ENCODE measurements at places on chromosomes 6 and 20.

GRCh38 chr6:155880900-155881299, 425.3 kb upstream of the NOX3 start:
- DNase-seq: no peak

- DNase-seq: peak; percentile 23
Measured at GRCh38 chr20:42923348-42923918, 266.3 kb downstream of the PTPRT start.

DNA sequence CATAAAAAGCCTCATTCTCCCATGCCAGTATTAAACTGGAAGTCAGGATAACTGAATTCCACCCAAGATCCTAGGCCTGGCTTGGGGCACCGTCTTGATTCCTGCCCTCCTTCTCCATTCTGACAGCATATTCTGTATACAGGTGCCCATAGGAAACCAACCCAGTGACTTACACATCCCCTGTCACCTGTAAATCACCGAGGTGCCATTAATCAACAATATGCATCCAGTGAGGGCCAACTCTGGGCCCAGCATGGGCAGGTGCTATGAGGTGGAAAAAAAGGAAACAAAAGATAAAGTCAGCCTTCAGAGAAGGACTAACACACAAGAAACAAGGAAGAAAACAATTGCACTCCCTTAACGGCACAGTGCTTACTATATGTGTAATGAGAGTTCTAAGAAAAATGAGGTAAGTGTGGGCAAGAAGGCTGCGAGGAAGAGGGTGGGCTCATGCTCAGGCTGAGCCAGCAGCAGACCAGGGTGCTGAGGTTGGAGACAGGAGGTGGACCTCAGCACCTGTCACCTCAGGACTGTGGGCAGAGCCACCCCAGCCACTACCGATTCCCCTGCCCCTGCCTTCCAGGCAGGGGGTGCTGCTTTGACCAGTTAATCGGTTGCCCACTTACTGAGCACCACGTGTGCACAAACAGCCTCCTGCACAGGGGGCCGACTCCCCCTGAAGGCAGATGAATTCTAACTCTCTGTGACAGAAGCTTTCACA, 105.9 kb downstream of the TRERF1 start:
- no peak for DNase-seq

GRCh38 chr20:17568045-17568788, 1.7 kb upstream of the DSTN start:
- no peak for DNase-seq

All from NCI-H2029 treated with DMSO at 0.1 percent for 48 hours (cell line).